Hepatocyte (in vitro differentiated cells): ENCODE measurements at places on chromosomes 16 and 17. TPM values are rescaled to one million over a fixed set of nuclear protein-coding genes. Genes with fewer than 3 reads are reported as not detected.

DNA sequence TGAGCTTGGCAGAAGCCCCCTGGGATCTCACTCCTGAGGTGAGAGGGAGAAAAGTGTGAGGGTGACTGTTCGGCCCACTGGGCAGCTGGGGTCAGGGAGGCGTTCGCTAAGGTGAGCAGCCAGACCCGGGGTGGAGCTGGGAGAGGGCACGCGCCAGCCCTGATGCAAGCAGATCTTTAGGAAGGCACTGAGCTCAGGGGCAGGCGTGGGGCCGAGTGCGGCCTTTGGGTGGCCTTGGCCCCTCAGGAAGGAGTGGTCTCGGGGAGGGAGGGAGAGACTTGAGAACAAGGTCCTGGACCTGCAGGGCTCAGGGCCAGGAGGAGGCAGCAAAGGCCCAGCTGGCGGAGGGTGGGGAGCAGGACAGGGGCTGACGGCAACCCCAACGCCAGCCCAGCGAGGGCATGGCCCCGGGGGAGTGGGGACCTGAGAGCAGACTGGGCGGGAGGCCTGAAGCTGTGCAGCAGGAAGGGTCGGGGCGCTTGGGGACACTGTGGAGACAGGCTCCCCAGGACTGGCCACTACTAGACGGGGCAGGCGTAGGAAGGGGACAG, 14.5 kb upstream of the WDR45B start:
- no peak for DNase-seq
- H3K27ac ChIP-seq = no peak overlapping the region
- no peaks in the 10 kb centered on the region for H3K36me3 ChIP-seq
- no peaks in the 10 kb centered on the region for H3K27me3 ChIP-seq
- H3K4me1 ChIP-seq = no peaks in the 10 kb centered on the region
- no peak overlapping the region for H3K4me3 ChIP-seq

DNA sequence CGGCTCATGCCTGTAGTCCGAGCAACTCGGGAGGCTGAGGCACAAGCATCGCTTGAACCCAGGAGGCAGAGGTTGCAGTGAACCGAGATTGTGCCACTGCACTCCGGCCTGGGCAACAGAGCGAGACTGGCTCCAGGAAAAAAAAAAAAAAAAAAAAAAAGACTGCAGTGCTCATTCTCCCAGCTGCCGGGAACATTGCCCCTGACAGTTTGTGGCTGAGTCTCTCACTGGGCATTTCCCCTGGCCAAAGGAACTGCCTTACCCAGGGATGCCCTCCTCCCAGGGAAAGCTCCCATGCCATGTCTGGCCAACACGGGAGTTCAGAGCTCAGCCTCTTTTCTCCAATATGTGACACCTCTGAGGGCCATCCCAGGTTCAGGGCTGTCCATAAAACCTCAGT, 21.3 kb upstream of the USP10 start:
- H3K27me3 ChIP-seq = no peaks in the 10 kb centered on the region
- H3K27ac ChIP-seq = no peak overlapping the region
- H3K4me1 ChIP-seq = no peaks in the 10 kb centered on the region
- H3K36me3 ChIP-seq = no peaks in the 10 kb centered on the region
- DNase-seq = no peak
- H3K4me3 ChIP-seq = no peak overlapping the region

CARD14 gene
- polyA plus RNA-seq = 0.17 and 0.61 TPM in 2 replicates

- no peak for DNase-seq
- H3K4me1 ChIP-seq = peaks cover 30% of the 10 kb centered on the region
- H3K36me3 ChIP-seq = no peaks in the 10 kb centered on the region
- no peaks in the 10 kb centered on the region for H3K27me3 ChIP-seq
- peak overlapping the region; percentile 77 for H3K27ac ChIP-seq
- no peak overlapping the region for H3K4me3 ChIP-seq
Measured at GRCh38 chr16:52558448-52558847, 11.5 kb upstream of the TOX3 start.

CACNG5 gene
- polyA plus RNA-seq = not detected in 2 replicates

DNA sequence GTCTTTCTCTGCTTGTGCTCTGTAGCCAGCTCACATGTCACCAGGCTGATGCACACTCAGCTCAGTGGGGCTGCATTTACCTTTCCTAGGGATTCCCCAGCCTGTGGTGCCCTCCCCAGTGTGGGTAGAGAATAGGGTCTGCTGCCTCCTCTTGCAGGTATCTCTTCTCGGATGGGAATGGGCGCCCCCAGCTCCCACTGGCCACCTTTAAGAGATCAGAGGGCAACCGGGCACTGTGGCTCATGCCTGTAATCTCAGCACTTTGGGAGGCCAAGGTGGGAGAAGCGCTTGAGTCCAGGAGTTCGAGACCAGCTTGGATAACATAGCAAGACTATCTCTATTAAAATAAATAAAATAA, 3.3 kb downstream of the XYLT2 start:
- H3K4me3 ChIP-seq = no peak overlapping the region
- peak; percentile 1 for DNase-seq
- no peak overlapping the region for H3K27ac ChIP-seq
- no peaks in the 10 kb centered on the region for H3K36me3 ChIP-seq

NPIPA2 gene
- polyA plus RNA-seq = 5.4 TPM in 1 of 2 replicates, not detected in the other

DNA sequence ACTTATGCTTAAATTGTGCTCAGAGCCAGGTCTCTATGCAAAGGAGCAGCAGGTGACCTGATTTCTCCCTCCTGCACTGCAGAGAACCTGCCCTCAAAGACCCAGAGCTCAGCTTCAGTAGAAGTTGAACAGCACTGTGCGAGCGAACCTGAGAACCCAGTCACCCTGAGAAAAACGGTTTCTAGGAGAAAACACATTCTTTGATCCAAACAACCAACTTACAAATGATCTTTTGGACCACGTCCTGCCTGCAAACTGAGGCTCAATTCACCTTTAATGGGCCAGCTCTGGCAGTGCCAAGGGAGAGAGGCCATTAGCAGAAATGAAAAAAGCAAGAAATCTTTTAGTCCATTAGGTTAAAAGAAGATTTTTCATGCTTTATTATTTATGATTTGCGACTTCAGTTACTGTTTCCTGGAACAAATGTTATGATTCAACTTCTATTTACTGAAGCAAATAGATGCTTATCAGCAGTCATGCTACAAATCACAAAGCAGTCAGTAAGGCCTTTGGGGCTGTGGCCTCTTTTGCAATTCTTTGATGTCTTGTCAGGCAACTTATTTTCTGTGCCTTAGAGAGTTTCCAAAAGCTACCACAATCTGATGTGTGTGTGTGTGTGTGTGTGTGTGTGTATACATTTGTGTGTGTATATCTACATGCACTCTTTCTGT, 65.7 kb upstream of the LRRC37A3 start:
- H3K4me3 ChIP-seq = no peak overlapping the region
- no peaks in the 10 kb centered on the region for H3K36me3 ChIP-seq
- H3K27ac ChIP-seq = peak overlapping the region; percentile 84
- peaks cover 19% of the 10 kb centered on the region for H3K4me1 ChIP-seq

GRCh38 chr16:82340531-82340930, 170.5 kb upstream of the MPHOSPH6 start:
- DNase-seq = no peak
- peaks cover 7% of the 10 kb centered on the region for H3K27me3 ChIP-seq
- no peak overlapping the region for H3K4me3 ChIP-seq

GRCh38 chr16:425740-426114, 278 bp downstream of the RAB11FIP3 start:
- no peaks in the 10 kb centered on the region for H3K27me3 ChIP-seq
- H3K4me1 ChIP-seq = peaks cover 24% of the 10 kb centered on the region
- peak overlapping the region; percentile 89 for H3K27ac ChIP-seq
- peak; percentile 58 for DNase-seq
- peak overlapping the region; percentile 69 for H3K4me3 ChIP-seq

FBXW10B gene
- 0.23 and 0.29 TPM in 2 replicates for polyA plus RNA-seq

GRCh38 chr16:4733211-4733742, 794 bp downstream of the ANKS3 start:
- H3K4me3 ChIP-seq = peak overlapping the region; percentile 30
- no peak for DNase-seq
- H3K27ac ChIP-seq = no peak overlapping the region
- no peaks in the 10 kb centered on the region for H3K36me3 ChIP-seq

BAIAP3 gene
- polyA plus RNA-seq = 2.4 and 5.5 TPM in 2 replicates

DNA sequence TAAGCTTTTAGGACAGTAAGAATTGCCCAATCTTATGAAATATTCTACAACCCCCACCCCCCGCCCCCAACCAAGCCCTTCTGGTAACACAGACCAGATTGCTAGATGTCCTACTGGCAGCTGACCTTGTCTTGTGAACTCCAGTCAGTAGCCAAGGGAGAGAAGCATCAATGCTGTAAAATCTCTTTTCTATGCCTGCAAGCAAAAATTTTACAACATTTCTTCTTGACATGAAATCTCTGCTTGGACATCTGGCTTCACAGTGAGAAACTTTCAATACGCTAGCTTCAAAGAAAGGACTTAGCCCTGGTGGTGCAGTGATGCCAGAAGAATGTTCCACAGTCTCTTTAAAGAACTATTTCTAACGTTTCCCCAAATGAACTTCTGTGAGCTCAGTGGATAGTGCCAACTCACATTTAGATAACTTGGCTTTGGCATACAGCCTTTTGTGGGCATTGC, 169.3 kb upstream of the AXIN2 start:
- peak; percentile 11 for DNase-seq
- H3K27me3 ChIP-seq = no peaks in the 10 kb centered on the region
- no peak overlapping the region for H3K4me3 ChIP-seq
- no peaks in the 10 kb centered on the region for H3K4me1 ChIP-seq

DNA sequence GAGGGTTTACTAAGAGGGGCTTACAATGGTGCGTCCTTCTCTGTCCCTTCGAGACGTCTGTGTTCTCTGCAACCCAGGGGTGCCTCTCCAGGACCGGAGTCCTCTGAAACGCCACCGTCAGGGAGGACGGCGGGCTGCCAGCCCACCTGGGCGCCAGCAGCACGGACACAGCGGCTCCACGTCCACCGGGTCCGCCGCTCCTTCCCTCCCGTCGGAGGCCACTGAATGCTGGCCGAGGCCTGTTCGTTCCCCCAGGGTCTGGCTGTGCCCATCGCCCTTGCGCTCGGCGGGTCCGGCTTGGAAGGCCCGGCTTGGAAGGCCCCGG, 403 bp downstream of the TEPSIN start:
- H3K36me3 ChIP-seq = no peaks in the 10 kb centered on the region
- H3K4me1 ChIP-seq = peaks cover 25% of the 10 kb centered on the region
- H3K4me3 ChIP-seq = peak overlapping the region; percentile 45
- H3K27ac ChIP-seq = no peak overlapping the region

DNA sequence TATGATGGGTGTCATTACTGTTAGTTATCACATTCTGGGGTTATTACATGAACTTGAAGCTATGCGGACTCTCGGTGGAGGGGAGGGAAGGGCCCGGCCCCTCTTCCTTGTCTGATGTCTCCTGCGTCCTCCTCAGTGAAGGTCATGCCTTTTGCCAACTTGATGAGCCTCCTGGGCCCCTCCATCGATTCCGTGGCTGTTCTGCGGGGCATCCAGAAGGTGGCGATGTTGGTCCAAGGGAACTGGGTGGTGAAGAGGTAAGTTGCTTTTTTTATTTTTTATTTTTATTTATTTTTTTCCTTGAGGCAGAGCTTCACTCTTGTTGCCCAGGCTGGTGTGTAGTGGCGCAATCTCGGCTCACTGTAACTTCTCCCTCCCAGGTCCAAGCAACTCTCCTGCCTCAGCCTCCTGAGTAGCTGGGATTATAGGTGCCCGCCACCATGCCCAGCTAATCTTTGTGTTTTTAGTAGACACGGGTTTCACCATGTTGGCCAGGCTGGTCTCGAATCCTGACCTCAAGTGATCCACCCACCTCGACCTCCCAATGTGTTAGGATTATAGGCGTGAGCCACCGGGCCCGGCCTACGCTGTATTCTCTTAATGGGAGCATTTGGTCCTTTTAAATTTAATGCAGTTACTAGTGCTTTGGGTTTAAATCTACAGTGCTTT, 21.6 kb downstream of the POLR3E start:
- no peaks in the 10 kb centered on the region for H3K36me3 ChIP-seq
- no peaks in the 10 kb centered on the region for H3K4me1 ChIP-seq
- DNase-seq = peak; percentile 38

CCL8 gene
- polyA plus RNA-seq = 1.6 TPM in 1 of 2 replicates, not detected in the other

OR4D1 gene
- polyA plus RNA-seq = not detected in 2 replicates

GRCh38 chr17:44093231-44093900, 22.8 kb downstream of the G6PC3 start:
- H3K36me3 ChIP-seq = no peaks in the 10 kb centered on the region
- H3K4me3 ChIP-seq = no peak overlapping the region
- H3K4me1 ChIP-seq = peaks cover 21% of the 10 kb centered on the region
- no peaks in the 10 kb centered on the region for H3K27me3 ChIP-seq
- H3K27ac ChIP-seq = no peak overlapping the region

- DNase-seq = no peak
- H3K36me3 ChIP-seq = no peaks in the 10 kb centered on the region
- peaks cover 7% of the 10 kb centered on the region for H3K4me1 ChIP-seq
- no peak overlapping the region for H3K4me3 ChIP-seq
Measured at GRCh38 chr16:10609402-10609774, 29.0 kb upstream of the EMP2 start.

- no peak overlapping the region for H3K4me3 ChIP-seq
- no peaks in the 10 kb centered on the region for H3K27me3 ChIP-seq
- no peaks in the 10 kb centered on the region for H3K36me3 ChIP-seq
- DNase-seq = no peak
Measured at GRCh38 chr16:3470723-3471122, 24.6 kb downstream of the C16orf90 start.

RASL10B gene
- 7.1 and 8.4 TPM in 2 replicates for polyA plus RNA-seq

MFSD11 gene
- polyA plus RNA-seq = 35.4 and 43.5 TPM in 2 replicates

B4GALNT2 gene
- 0.40 and 0.88 TPM in 2 replicates for polyA plus RNA-seq

GRCh38 chr17:55661256-55661758, 61.4 kb downstream of the TMEM100 start:
- no peak overlapping the region for H3K27ac ChIP-seq
- H3K36me3 ChIP-seq = no peaks in the 10 kb centered on the region
- H3K4me1 ChIP-seq = peaks cover 13% of the 10 kb centered on the region
- no peak overlapping the region for H3K4me3 ChIP-seq
- DNase-seq = no peak

GRCh38 chr17:4172356-4172755, 29.4 kb downstream of the CYB5D2 start:
- no peaks in the 10 kb centered on the region for H3K27me3 ChIP-seq
- no peak for DNase-seq
- no peak overlapping the region for H3K4me3 ChIP-seq
- H3K4me1 ChIP-seq = peaks cover 6% of the 10 kb centered on the region
- H3K27ac ChIP-seq = no peak overlapping the region
- H3K36me3 ChIP-seq = no peaks in the 10 kb centered on the region

DNA sequence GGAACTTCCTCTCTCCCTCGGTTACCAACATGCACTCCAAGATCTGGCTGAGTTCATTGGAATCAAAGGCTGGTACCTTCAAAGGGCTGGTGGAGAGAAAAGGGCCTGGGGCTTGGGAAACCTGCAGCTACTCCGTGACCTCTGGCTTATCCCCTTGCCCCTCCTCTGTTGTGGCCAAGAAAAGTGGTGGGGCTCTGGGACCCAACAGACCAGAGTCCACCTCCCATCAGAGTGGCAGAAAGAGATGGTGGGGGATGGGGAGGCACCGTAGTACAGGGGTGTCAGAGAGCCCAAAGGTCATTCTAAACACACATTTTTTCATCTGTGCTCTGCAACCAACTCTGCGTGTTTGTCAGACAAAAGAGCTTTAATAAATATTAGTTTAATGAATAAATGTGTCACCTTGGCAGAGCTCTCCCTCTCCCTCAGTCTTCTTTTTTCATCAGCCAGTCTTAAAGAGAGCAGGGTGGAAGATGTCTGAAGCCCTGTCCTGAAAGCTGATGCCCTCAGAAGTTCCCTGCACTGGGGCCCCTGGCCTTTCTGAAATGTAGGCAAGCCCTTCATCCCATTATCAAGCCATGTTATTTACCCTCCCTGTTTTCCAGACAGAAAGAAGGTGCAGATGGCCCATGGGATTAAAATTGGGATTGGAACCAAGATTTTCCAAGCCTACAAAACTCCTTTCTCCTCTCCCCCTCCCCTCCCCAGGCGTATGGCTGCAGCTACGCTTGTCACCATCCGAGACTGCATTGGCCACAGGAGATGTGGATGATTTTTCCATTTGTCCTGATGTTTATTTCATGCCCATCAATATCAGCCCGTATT, 227.3 kb downstream of the CCDC182 start:
- DNase-seq = peak; percentile 56
- no peaks in the 10 kb centered on the region for H3K36me3 ChIP-seq
- H3K4me3 ChIP-seq = no peak overlapping the region
- H3K4me1 ChIP-seq = peaks cover 50% of the 10 kb centered on the region

RNF151 gene
- polyA plus RNA-seq = not detected in 2 replicates

KLHL10 gene
- not detected in 2 replicates for polyA plus RNA-seq
